Inflammatory macrophage treated with lipopolysaccharide for 4 hours (primary cell): ENCODE measurements at places on chromosomes 3 and 15.

GRCh38 chr3:151331696-151332095 is 2.3 kb upstream of the P2RY13 start:
- DNase-seq: peak; percentile 59

DNA sequence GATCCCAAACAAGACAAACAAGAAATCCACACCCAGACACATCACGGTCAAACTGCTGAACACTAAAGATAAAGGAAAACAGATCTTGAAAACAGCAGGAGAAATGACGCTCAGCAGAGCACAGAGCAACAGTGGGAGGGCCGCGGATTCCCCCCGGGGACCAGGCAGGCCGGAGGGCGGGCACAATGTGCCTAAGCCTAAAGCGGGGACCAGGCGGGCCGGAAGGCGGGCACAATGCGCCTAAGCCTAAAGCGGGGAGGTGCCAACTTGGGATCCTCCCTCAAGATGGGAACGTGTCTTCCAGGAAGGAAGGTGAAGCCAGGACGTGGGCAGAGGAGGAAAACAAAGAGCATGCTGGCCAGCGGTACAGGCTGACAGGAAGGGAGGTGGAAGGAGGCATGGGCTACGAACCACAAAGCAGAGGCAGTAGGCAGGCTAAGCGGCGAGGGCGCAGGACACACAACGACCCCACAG is 31.1 kb downstream of the CYFIP1 start:
- peak; percentile 28 for DNase-seq

DNA sequence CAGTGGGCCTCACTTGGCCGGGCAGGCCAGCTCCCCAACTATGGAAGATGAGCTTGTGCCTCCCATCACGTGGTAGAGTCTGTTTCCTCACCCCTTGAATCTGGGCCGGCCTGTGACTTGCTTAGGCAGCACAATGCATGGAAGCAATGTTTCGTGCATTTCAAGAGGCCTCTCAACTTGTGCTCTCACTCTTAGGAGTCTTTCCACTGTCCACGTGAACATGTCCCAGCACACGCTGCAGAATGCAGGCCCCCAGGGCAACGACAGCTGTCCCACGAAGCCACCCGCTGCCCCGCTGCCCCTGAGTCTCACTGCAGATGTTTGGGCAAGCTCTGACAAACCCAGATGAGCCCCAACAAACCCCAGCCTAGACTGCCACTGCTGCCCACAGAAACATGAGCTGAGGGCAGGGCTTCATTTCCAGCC is 27.2 kb upstream of the SLC41A3 start:
- DNase-seq: no peak

- DNase-seq: no peak
Observed at GRCh38 chr3:103126115-103126514, 691.3 kb downstream of the ZPLD1 start.

- no peak for DNase-seq
Observed at GRCh38 chr3:33687406-33688010, 30.5 kb downstream of the CLASP2 start.

- DNase-seq: no peak
Observed at GRCh38 chr15:32837935-32838334, 120.1 kb downstream of the GREM1 start.

- DNase-seq: no peak
Observed at GRCh38 chr15:100895721-100896120, 16.1 kb downstream of the ALDH1A3 start.

DNA sequence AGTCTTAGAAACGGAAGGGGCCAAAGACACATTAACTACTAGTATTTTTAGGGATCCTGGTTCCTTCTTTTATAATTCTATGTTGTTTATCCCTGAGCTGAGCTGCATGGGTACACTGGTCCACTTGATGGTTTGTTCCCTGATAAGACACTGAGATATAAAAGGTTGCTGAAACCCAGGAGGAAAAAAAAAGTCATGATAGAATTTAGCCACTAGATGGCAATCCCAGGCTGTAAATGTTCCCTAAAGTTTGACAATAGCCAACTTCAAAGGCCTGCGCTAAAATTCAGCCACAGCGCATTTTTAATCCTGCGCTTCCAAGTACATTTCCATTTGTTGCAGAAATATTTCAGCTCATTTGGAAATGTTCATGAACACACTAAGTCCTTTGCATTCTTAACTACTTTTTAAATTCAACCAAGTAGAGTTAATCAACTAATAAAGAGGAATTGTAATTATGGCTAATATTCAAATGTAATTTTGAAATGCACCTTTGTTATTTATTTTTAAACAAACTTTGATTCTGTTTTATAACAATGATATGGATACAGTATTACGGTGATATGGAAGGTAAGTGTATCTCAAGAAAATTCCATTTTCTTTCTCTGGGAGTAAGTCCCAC is 249.3 kb upstream of the FEZF2 start:
- DNase-seq: peak; percentile 13
